Activated CD4-positive, alpha-beta memory T cell treated with anti-CD3 and anti-CD28 coated beads for 36 hours (primary cell): ENCODE measurements at places on chromosomes 4 and X.

DNA sequence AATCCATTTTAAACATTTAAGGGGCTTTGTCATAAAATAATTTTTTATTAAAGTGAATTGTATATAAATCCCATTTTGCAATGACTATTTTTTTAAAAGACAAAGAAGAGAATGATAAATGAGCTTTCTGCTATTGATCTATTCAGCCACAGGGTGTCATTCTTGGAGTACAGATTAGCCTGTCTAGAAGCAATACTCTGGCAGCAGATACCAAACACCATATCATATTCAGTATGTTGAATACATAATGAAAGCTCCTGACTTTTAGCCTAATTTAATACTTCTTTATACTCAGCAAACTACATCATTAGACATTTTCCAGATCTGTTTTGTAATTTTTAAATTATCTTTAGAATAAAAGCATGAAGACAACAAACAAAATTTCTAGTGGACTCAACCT lies 496.3 kb downstream of the PDGFC start:
- DNase-seq: no peak

- DNase-seq: no peak
Observed at GRCh38 chrX:136847874-136848273, 32.7 kb downstream of the RBMX start.

DNA sequence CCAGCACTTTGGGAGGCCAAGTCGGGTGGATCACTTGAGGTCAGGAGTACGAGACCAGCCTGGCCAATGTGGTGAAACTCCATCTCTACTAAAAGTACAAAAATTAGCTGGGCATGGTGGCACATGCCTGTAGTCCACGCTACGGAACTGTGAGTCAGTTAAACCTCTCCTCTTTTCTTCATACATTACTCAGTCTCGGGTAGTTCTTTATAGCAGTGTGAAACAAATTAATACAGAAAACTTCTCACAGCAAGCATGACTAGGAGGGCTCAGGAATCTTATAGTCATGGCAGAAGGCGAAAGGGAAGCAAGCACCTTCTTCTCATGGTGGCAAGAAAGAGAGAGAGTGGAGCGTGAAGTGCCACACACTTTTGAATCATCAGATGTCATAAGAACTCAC lies 358.9 kb downstream of the NLGN4X start:
- DNase-seq: no peak

- DNase-seq: no peak
Observed at GRCh38 chr4:121800638-121800960, 524 bp upstream of the EXOSC9 start.

- no peak for DNase-seq
Observed at GRCh38 chr4:148436512-148436911, 5.7 kb downstream of the NR3C2 start.

DNA sequence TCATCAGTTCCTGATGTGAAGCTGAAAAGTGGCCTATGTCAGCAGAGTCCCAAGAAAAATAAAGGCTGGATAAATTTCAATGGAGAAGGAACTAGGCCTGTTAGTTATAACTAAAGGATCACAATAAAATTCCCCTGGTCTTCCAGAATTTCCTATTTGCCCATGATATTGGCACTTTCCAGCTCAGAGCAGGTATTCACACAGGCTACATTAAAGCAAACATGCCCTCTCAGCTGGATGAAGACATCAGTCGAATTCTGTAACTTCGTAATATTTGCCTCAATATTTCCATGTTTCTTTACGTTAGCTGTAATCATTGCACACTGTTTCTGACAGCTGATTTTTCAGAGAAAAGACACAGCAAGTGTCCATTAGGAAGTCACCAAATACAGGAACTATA lies 9.5 kb downstream of the HPGD start:
- no peak for DNase-seq

GRCh38 chrX:10750581-10750980 lies 130.2 kb upstream of the MID1 start:
- no peak for DNase-seq
